ENCODE measurements at places on chromosomes 4 and X.

- no peak for DNase-seq
Measured at GRCh38 chr4:16764622-16765021, 133.8 kb downstream of the LDB2 start.

GRCh38 chrX:97616883-97617530 is 733.3 kb downstream of the RPA4 start:
- DNase-seq: no peak

- DNase-seq: peak; percentile 16
Measured at GRCh38 chr4:163544407-163545038, 50.0 kb downstream of the TMA16 start.

GRCh38 chr4:175457956-175458355 is 354.1 kb downstream of the GPM6A start:
- no peak for DNase-seq

- DNase-seq: no peak
Measured at GRCh38 chrX:88908056-88908455, 161.0 kb downstream of the CPXCR1 start.

DNA sequence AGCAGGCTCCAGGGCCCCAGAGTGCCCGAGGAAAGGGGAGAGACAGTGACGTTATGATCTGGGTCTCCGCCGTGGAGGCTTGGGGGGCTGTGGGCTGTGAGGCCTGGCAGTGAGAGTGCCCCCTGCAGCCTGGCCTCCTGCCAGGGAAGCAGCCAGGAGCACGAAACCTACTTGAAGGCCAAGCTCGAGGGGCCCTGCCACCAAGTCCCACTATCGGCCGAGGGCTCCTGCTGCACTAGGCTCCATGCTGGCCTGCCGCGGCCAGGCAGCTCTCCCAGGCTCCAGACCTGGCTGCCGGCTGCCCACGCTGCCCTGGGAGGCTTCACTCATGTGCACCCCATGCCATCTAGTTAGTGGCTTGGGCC is 18.7 kb downstream of the FLNA start:
- DNase-seq: no peak

DNA sequence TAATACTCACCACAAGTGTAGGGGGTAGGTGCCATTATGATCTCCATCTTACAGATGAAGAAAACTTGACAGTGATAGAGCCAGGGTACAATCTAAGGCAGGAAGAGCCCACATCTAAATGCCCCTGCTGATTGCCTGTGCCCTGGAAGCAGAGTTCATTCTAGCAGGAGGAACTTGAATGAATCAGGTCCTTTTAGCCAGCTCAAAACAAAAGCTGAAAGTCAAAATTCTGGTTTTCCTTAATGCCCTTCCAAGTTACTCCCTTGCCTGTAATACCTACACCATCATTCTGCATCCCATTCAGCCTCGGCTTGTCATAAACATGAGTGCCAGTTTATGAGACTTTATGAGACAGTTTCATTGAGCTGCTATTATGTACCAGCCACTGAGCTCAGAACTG is 89.6 kb downstream of the SCD5 start:
- DNase-seq: no peak

- DNase-seq: no peak
Measured at GRCh38 chr4:164011791-164012190, 517.3 kb downstream of the TMA16 start.

DNA sequence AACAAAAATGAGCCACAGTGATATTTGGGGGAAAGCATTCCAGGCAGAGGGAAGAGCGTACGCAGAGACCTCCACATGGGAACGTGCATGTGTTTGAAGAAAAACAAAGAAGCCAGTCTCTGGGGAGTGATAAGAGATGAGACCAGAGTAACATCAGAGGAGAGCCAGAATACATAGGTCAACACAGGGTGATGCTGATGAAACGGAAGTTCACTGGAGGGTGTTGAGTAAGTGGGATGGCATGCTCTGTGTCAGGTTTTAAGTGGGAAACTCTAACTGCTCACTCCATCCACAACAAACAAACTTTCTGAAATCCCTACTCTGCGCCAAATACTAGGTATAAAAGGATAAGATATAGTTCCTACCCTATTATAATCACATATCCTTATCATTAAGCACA is 110.0 kb downstream of the ARHGAP6 start:
- no peak for DNase-seq

GRCh38 chr4:2163311-2163821 is 78.6 kb downstream of the HAUS3 start:
- DNase-seq: no peak

- DNase-seq: no peak
Measured at GRCh38 chrX:16124201-16124600, 836 bp downstream of the GRPR start.

DNA sequence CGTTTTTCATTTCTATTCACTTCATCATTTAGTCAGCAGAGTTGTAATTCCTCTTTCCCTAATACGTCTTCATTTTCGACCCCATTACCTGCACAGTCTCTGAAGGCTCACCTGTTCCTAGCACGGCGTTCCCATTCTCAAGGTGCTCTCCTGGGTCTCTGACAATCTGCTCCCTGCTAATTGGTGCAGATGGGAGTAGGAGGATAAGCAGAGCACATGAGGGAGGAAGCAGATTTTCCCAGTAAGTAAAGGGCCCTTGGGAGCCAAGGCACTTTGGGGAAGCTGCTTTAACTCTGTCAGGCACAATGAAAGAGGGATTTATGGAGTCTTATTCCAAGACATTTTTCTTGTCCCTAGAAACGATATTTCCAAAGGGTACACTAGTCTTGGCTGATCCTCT is 466.4 kb downstream of the STIM2 start:
- DNase-seq: no peak

GRCh38 chr4:100147684-100148083 is 42.6 kb downstream of the DDIT4L start:
- DNase-seq: no peak

- DNase-seq: no peak
Measured at GRCh38 chr4:78652282-78652876, 100.8 kb downstream of the ANXA3 start.

Data from hypothalamus (tissue), 51 donors.